ENCODE measurements at places on chromosomes 4 and X. TPM values are rescaled to one million over a fixed set of nuclear protein-coding genes. Genes with fewer than 3 reads are reported as not detected.
A peak's percentile ranks its signal among the peaks of the same experiment; 100 is the strongest.

- DNase-seq, result no peak
Observed at GRCh38 chr4:126213996-126214395, 899.2 kb downstream of the FAT4 start.

GRCh38 chr4:7138223-7139166 lies 53.8 kb upstream of the SORCS2 start:
- no peak for DNase-seq

- no peak for DNase-seq
Observed at GRCh38 chr4:126784966-126785580, 847.7 kb upstream of the INTU start.

DNA sequence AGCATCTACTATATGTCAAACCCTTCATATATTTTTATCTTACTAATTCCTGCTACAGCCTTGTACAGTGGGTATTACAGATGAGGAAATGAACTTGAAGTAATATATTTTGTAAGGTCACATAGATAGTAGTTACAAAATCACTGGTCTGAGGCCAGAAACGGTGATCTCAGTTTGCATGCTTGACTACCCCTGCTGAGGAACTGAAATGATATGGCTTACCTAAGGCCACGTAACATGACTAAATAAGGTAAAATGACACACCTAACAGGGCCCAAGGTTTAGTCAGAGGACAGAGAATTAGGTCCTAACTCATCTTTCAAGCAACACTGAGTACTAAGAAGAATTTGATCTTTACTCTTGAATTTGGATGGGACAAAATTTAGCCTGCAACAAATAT lies 1.5 kb upstream of the COMMD8 start:
- DNase-seq, result no peak

- DNase-seq, result no peak
Observed at GRCh38 chr4:65668201-65669089, 1.8 kb downstream of the EPHA5 start.

DNA sequence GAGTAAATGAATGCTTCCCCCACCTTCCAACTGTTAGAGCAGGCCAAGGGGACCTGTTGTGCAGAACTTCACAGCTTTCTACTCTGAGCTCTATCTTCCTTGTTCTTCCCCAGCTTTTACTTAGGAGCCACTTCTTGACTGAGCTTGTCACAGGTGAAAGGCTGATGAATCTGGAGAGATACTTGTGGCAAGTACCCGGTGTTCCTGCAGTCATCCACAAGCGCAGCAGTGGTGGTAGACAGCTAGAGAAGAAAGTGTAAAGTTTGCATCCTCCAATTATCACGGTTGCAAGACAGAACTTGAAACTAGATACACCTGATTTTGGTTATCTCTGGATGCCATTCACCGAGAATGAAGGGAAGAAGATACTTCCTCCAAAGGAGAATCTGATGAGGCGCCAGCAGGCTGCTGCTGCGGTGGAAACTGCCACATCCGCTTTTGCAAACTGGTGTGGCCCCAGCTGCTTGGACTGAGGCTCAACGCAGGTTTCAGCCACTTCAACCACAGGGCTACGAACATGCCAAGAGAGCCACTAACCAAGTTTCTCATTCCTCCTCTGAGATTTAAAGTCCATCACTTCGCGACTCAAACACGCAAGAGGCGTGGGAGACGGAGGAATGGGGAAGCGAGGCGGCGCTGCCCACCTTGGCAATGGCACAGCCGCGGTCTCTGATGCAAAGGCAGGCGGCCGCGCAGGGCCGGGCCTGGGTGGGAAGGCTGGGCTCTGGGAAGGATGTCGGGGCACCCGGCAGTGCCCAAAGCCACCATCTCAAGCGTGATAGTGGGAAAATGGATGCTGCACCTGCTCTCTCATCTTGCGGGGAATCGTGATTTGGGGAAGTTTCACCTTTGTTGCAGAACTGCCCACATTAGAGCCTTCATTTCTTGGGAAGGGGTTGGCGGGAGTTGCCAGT lies 1.3 kb upstream of the FHIP1A start:
- DNase-seq, result peak; percentile 1

DNA sequence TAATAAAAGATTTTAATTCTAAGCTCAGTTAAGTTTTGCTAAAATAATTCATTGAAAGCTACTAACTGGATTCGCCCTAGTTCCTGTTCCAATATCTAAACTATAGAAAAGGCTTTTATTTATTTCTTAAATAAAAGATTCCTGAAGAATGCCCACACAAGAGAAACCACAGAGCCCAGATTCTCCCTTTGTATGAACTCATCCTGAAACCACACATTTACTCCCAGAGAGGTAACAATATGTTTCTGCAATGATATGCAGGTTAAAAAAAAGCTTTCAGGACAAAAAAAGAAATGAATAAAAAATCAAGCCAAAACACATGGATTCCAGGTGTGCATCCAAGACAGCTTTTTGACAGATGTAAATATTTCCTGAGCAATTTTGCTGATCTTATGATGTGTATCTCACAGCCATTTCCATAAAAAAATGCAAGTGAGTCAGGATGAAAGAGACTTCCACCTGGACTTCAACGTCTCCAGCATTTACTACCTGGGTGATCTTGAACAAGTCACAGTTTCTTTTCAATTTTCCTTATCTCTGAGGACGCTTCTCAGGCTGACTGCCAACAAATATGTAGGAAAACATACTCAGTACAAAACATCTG lies 234.4 kb upstream of the FAT1 start:
- no peak for DNase-seq

GRCh38 chr4:83996254-83996653 lies 460.3 kb downstream of the GPAT3 start:
- no peak for DNase-seq

GRCh38 chr4:146054676-146055075 lies 116.1 kb upstream of the ZNF827 start:
- no peak for DNase-seq

GRCh38 chr4:185749858-185750257 lies 62.1 kb downstream of the SORBS2 start:
- no peak for DNase-seq

- no peak for DNase-seq
Observed at GRCh38 chrX:46959101-46959500, 46.9 kb downstream of the JADE3 start.

DNA sequence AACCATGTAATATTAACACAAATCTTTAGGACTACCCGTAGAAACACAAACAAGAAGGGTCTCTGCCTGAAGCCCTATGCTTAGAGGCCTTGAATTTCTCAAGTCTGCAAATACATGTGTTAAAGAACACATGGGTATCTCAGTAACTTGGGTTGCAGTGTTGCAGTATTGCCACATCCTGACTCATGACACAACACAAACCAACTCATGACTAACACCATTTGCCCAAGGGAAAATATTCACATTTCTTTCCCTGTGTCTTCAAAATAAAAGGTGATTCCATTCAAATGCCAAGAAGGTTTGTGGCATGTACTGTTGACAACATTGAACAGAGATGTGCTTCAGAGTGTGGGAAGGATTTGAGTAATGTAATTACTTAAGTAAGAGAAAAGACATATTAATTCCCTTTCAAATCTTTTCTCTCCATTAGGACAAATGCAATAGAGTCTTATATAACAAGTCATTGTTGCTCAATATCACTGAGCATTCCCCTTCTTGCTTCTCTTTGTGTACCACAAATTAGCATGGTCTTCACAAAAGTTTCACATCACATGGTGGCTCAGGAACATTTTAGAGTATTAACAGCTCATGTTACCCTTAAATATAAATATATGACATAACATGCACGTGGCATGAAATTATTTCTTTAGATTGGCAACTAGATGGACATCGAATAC lies 487.1 kb downstream of the STPG2 start:
- no peak for DNase-seq

GRCh38 chrX:94515009-94515408 lies 841.0 kb downstream of the FAM133A start:
- no peak for DNase-seq

DNA sequence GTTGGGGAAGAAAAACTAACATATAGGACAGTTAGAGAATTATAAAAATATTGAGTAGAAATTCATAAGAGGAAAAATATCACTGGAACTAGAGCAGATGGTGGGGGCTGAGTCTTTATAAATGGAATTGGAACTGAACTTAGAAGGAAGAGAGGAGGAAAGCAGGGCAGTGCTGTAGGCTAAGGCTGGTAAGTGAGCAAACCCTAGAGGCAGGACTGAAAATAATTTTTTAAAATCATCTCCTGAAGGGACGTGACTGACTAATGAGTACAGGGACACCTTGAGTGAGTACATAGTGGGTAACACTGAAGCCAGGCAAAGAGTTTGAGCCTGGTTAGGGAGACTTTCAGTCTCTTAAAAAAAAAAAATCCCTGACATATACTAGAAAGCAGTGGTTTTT lies 63.3 kb downstream of the GALNT7 start:
- DNase-seq, result no peak

- DNase-seq, result no peak
Observed at GRCh38 chr4:187996502-187997177, 1.1 kb downstream of the ZFP42 start.

DNA sequence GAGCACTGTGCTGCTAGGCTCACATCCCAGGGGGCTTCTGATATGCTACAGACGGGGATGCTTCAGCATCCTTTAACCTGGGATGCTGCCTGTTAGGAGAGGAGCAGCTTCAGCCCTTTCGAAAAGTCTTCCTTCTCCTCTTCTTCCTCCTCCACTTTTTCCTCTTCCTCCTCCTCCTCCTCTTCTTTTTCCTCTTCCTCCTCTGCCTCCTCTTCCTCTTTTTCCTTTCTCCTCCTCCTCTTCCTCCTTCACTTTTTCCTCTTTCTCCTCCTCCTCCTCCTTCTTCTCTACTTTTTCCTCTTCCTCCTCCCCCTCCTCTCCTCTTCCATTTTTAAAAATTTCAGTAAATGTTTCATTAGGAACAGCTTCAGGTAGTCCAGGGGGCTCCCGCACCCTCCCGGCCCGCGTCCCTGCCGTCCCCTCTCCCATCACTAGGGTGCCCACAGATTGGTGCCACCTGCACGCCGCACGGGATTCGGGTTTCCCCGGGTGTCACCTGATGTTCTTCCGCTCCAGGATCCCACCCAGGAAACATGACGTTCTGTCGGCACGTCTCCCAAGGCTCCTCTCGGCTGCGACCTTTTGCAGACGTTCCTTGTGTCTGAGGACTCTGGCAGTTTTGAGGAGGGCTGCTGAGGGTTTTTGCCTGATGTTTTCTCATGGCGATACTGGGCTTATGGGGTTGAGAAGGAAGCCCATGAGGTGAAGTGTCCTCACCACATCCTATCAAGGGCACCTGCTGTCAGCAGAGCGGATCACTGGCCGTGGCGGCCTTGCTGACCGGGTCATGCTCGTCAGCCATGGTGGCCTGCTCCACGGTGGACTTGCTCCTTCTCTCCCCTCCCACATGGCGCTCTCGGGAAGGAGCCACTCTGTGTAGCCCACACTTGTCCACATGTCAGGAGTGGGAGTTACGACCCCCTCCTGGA lies 83.4 kb upstream of the AFAP1 start:
- no peak for DNase-seq

DNA sequence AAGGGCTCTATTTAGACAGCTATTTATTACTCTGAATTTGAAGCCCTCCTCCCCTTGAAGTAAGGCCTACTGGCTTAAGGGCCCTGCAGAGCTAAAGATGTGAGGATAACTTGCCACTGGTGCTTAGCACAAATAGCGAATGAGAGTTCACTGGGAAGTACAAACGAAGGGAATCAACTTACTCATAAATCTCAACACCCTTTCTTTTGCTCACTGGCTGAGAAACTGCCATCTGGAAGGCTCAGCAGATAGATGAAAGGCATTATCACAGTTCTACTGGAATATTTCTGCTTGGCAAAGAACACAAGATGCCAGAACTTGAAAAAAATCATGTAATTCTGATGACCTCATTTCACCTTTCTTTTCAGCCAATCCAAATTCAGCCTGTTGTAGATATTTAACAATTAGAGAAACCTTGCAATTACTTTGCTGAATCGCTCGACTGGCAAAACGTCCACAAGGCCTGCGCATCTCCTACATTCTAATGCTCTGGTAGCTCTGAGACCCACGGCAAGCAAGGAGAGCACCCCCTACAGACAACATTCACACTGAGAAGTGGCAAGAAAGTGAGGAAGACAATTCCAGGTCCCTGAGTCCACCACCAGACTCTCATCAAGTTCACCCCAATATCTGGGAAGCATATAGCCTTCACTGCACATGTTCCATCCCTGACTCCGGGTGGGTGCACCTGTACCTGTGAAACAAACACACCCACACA lies 27.5 kb downstream of the TSPAN5 start:
- no peak for DNase-seq

DNA sequence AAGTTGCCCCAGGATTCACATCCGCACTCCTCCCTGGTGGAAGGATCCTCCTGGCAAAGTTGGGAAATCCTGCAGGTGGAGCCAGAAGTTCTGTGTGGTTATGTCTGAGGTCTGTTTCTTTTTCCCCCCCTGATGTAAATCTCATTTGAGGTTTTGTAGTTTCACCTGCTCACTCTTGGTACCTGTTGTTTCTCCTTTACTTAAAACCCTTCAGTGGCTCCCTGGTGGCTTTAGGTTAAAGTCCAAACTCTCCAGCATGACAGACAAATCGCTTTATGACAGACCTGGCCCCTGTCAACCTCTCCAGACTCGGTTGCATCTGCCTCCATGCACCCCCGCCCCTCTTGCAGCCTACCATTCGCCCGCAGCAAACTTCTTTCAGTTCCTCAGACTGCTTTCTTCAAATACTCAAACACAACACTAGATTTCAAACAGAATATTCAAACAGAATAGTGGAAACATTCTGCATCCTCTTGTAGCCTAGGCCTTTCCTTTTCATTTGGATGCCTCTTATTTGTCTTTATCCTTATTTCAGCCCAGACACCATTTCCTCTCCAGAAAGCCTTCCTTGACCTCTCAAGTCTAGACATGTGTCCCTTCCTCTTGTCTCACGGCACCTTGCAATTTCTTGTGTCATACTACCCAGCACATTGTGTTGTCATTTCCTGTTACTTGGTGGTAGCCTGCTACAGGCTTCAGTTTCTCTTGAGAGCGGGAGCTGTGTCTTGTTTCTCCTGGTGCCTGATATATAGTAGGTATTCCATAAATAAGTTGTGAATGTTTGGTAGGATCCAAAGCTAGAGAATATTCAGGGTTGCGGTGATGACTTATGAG lies 24.8 kb downstream of the IL13RA1 start:
- no peak for DNase-seq

GRCh38 chr4:151766691-151767090 lies 5.9 kb upstream of the GATB start:
- DNase-seq, result no peak

GRCh38 chr4:168852933-168853713 lies 156.9 kb downstream of the CBR4 start:
- no peak for DNase-seq

The GAGE12G gene
- not detected for total RNA-seq

The GLRA2 gene
- total RNA-seq, result not detected

The USP27X gene
- total RNA-seq, result 1.7 TPM

The PCDH7 gene
- not detected for total RNA-seq

The SPACA5 gene
- total RNA-seq, result not detected

The ZNF630 gene
- total RNA-seq, result 1.5 TPM

The MID2 gene
- total RNA-seq, result 10.6 TPM

The NXF2B gene
- not detected for total RNA-seq

The RPL10 gene
- 3,198 TPM for total RNA-seq

The CT45A1 gene
- not detected for total RNA-seq

The FRMD7 gene
- total RNA-seq, result not detected

The SYN1 gene
- total RNA-seq, result 0.35 TPM

The CENPVL3 gene
- total RNA-seq, result 0.22 TPM
